ENCODE measurements at places on chromosomes 2 and 18.

GRCh38 chr2:98547092-98547790 is 61.1 kb downstream of the COA5 start:
- no peak for DNase-seq

- peak; percentile 39 for DNase-seq
Measured at GRCh38 chr2:231611273-231612108, 18.8 kb downstream of the TEX44 start.

DNA sequence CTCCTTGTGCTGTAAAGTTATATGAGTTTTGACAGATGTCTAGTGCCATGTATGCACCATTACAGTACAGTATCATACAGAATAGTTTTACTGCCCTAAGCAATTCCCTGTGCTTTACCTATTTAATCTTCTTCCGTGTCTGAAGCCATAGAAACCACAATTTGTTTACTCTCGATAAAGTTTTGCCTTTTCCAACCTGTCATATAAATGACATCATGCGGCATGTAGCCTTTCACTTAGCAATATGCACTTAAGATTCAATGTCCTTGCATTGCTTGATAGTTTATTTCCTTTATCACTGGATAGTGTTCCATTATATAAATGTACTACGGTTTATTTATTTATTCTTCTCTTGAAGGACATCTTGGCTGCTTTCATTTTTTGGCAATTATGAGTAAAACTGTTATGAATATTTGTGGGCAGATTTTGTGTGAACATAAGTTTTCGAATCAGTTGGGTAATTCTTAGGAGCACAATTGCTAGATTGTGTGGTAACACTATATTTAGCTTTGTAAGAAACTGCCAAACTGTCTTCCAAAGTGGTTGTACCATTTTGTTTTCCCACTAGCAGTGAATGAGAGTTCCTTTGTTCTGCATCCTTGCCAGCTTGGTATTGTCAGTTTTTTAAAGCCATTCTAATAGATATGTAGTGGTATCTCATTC is 136.8 kb upstream of the MAP3K20 start:
- DNase-seq = no peak

- DNase-seq = no peak
Measured at GRCh38 chr2:46303233-46303632, 6.0 kb downstream of the EPAS1 start.

GRCh38 chr2:158013891-158014290 is 87.8 kb upstream of the UPP2 start:
- DNase-seq = no peak

GRCh38 chr2:43273529-43273928 is 47.1 kb upstream of the ZFP36L2 start:
- DNase-seq = no peak

DNA sequence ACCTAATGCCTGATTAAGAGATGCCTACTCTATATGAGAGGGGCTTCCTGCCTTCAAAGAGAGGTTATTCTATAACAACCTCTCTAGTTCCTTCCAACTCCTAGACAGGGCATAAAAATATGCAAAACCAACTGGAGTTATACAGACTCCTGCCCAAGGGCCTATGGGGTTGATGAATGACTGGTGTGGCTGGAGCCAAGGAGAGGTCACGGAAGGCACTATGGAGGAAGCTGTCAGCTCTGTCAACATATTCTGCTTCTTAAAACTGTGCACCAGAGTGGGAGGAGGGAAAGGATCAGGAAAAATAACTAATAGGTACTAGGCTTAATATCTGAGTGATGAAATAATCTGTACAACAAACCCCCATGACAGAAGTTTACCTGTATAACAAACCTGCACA is 120.9 kb upstream of the CDC42EP3 start:
- no peak for DNase-seq

- DNase-seq = no peak
Measured at GRCh38 chr2:208147759-208148158, 1.8 kb upstream of the CRYGB start.

DNA sequence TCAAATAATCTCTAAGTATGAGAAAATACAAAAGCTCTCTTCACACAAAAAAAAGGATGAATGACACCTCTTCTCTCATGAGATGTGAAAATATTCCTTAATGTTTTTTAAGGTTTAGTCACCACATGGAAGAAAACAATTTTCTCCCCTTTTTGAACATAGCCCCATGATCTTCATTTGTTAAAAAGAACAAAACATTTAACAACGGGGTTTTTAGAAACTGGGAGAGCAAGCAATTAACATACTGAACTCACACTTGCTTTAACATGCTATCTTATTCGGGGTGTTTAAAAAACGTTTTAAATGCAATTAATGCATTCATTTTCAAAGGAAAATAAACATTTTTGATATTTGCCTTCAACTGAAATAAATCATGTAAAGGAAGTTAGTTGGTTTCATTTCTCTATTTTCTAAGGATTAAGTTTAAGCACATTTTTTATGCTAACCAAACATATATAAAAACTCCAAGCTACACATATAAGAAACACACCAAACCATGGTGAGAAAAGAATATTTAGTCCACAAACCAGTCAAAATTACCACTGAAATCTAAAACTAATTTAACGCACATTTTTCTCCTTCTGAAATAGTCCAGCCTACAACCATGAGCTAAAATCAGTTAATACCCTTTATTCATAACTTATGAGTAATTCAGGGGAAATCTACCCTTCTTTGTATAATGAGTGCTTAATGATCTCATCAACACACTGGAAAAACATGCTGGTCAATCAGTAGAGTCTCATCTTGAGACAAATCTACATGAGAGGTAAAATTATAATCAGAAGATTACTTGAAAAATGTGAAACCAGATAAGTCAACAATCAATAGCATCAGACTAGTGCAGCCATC is 8.2 kb downstream of the FBXO11 start:
- DNase-seq = no peak

DNA sequence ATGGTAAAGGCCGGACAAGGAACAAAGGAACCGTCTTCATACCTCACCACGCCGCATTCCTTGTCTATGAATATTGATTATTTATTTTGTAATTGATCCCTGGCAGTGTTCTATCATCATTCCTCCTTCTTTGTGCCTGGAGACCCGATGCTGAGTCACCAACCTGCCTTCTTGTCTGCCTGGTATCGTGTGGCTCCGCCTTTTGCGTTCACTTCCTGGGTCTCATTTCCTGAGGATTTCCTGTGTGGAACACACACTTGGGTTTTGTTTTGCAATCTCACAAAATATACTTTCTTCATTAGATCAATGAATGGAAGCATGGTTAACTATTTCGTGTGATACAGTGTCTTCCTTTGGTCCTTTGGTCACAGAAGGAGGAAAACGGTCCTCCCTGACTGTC is 95.5 kb upstream of the SNTG2 start:
- no peak for DNase-seq

DNA sequence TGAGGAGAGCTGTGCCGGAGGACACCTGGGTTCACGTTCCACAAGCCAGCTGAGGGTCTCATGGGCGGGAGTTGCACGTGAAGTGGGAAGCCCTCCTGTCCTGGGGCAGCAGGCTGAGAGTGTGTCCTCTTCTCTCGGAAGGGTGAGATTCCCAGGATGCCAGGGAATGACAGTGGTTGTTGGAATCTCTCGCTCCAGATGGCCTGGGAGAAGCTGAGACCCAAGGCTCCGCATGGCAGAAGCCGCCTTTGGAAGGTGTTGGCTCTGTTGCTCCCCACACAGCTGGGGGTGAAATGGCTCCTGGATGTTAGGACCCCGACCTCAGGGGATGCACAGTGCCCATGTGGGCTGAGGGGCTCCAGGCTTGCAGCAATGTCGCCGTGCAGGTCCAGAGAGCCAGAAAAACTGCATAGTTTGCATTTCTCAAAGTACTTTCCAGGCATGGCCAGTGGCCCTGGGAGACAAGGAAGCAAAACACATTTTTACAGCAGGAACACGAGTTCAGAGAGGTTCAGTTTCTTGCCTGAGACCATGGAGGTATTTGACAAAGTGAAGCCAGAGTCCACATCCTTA is 153.4 kb downstream of the TMEM18 start:
- no peak for DNase-seq

DNA sequence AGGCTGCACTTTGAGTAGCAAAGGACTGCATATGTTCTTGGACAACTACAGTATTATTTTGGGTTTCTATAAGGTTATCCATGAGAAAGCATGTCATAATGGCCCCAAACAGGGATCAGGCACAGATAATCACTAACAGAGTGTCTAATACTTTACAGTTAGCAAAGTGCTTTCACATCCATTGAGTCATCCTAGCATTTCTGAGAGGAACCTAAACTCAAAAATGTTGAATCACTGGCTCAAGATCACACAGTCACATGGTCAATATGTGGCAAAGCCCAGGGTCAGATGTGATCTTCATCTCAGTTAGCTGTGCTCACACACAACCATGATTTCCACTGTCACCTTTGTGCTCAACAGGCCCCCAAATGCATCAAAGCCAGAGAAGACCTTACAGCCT is 156.1 kb upstream of the VRK2 start:
- no peak for DNase-seq

DNA sequence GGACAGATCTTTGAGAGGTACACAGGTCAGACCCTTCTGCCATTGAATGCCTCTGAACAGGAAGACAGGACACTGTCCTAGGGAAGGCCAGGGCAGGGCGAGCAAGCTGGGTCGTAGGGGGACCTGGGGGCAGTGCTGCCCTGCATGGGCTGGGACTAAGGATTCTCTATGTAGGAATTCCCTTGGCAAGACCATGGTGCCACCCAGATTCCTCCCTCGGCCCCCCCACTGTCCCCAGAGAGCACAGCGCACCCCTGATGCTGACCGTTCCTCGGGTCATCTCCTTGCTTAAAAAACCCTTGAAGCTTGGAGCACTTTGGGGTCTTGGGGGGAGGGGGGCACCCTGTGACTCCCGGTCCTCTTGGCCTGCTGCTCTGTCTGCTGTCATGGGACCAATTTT is 195.1 kb downstream of the SEPTIN10 start:
- DNase-seq = no peak

DNA sequence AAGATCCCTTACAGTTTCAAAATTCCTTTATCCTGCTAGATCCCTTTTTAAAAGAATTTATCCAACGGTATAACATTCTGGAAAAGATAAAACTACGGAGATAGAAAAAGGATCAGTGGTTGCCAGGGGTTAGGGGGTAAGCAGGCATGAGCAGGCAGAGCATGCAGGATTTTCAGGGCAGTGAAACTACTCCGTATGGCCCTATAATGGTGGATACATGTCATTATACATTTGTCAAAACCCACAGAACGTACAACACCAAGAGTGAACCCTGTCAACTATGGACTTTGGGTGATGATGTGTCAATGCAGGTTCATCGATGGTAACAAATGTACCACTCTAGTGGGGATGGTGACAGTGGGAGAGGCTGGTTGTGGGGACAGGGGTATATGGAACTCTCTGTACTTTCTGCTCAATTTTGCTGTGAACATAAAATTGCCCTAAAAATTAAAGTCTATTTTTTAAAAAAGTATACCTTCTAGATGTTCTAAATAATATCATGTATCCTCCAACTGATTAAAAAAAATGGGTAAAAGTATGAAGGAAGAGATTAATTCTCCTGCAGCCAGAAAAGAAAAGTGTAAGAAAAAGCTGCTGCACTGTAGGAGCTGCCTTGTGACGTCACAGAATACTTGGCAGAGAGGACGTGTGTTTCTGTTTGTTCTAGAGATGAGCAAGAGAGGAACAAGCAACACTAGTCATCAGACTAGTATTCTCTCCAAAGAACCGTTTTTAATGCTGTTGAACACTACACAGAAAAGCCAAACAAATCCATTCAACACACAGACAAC is 23.6 kb downstream of the ANKRD44 start:
- no peak for DNase-seq

DNA sequence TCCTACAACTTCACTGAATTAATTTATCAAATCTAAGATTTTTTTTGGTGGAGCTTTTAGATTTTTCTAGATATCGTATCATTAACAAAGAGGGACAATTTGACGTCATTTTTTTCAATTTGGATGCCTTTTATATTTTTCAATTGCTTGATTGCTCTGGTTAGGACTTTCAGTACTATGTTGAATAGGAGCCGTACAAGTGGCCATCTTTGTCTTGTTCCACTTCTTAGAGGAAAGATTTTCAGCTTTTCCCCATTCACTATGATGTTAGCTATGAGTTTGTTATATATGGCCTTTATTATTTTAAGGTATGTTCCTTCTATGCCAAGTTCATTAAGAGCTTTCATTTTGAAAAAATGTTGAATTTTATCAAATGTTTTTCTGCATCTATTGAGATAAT is 86.4 kb upstream of the MYCN start:
- DNase-seq = no peak

- DNase-seq = no peak
Measured at GRCh38 chr18:35051641-35052377, 10.6 kb downstream of the MAPRE2 start.

DNA sequence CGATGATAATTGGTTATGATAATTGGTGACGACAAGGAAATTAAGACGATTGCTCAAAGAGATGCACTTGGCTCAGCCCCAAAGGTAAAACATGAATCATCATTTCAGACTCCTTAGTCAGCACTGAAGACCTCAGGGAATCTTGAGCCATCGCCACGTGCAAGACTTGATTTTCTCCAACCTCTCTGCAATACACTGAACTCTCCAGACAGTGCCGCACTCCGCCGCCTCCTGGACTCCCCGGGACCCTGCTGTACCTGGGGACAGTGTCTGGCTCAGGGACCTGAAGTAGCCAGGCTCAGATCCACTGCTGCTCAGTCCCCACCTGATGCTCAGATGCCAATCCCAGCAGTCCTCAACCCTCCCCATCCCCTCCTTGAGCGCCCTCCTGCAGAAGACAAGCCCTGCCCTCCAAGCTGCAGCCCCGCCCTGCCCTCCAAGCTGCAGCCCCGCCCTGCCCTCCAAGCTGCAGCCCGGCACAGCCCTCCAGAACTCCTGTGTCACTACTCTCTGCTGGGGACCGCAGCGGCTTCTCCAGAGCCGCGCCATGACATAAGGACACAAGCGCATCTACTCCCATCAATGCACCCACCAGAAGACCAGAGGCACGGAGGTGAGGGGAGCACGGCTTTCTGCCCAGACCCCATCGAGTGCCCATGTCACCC is 1.1 kb downstream of the TMEM18 start:
- no peak for DNase-seq

GRCh38 chr2:119175517-119175916 is 17.0 kb upstream of the C1QL2 start:
- no peak for DNase-seq

DNA sequence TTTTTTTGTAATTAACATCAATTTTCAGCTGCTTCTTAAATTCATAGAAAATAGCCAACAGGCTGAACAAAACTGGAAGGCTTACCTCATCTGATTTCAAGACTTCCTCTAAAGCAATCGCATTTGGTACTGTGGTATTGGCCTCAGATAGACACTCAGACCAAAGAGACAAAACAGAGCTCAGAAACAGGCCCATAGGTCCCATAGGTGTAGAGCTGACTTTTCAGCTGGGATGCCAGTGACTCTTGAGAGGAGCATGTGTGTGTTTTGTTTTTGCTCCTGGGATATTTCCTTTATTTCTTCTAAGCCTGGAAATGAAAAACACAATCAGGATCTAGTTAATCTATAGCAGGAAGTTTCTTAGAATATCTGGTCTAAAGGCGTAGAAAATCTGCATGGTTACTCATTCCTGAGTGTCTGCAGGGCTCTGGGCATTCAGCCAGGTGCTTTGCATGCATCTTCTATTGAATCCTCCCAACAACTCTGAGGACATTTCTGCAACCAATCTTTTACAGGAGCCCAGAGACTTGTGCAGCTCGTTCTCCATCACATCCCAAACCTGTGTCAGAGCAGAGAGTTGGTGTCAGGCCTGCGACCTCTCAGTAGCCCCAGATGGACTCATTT is 190.8 kb downstream of the RTP5 start:
- DNase-seq = no peak

GRCh38 chr2:225011585-225011984 is 30.7 kb downstream of the DOCK10 start:
- no peak for DNase-seq

GRCh38 chr18:3481696-3482210 is 31.8 kb downstream of the TGIF1 start:
- DNase-seq = no peak

- DNase-seq = no peak
Measured at GRCh38 chr2:99981840-99982239, 160.6 kb downstream of the AFF3 start.
